ENCODE measurements at places on chromosomes 1 and 21.
A peak's percentile ranks its signal among the peaks of the same experiment; 100 is the strongest.

DNA sequence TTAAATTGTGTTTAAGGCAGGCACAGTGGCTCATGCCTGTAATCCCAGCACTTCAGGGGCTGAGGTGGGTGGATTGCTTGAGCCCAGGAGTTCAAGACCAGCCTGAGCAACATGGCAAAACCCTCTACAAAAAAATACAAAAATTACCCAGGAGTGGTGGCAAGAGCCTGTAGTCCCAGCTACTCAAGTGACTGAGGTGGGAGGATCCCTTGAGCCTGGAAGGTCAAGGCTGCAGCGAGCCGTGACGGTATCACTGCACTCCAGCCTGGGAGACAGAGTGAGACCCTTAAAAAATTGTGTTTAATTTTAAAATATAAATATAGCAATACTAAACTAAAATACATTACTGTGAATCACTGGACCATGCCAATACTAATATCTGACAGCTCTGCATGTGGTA is 42.8 kb downstream of the SORT1 start:
- DNase-seq, result no peak

DNA sequence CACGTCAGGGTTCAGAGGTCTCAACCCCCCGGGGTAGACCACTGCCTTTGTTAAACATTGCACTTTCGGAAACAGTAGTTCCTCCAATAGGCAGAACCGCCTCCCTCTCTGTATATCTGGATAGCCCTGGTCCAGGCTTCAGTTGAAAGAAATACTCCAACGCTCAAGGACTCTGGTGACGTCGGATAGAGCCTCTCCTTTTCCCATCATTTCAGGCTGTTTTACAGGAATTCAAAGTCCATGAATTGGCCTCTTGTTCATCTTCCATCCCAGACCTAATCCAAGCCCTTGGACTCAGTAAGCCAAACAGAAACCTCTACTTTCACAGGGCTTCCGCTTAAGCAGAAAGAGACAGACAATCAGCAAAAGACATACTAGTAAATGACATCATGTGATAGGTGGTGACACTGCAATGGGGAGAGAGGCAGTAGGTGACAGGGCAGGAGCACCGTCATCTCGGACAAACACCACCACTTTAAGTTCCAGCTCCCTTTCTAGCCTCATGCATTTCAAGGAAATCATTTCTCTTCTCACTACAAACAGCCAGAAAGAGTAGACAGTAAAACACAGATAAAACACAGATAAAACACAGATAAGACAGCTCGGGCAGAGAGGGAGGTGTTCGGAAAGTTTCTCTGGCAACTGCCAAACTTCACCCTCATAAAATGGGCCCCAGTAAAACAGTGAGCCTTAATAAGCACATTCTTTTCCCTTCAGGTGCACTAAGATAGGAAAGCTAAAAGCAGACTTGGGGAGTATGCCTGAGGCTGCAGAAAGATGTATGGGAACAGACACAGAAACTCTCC is 2.3 kb upstream of the PLA2G2A start:
- DNase-seq, result no peak

- peak; percentile 61 for DNase-seq
These were observed at the start of gene NT5C1A for GRCh38 chr1:39671793-39672550. Gene NT5C1A (minus strand): TSS chr1:39672107. CDS start chr1:39672038, 69 bp downstream.

GRCh38 chr1:81582467-81582986 is 218.2 kb upstream of the ADGRL2 start:
- DNase-seq, result no peak

GRCh38 chr1:118097622-118098348 is 87.2 kb downstream of the SPAG17 start:
- DNase-seq, result no peak

All from femur (tissue), 1 donor.